CD4-positive, CD25-positive, alpha-beta regulatory T cell (primary cell): ENCODE measurements at places on chromosomes 16 and 17. TPM values are rescaled to one million over a fixed set of nuclear protein-coding genes. Genes with fewer than 3 reads are reported as not detected.

DNA sequence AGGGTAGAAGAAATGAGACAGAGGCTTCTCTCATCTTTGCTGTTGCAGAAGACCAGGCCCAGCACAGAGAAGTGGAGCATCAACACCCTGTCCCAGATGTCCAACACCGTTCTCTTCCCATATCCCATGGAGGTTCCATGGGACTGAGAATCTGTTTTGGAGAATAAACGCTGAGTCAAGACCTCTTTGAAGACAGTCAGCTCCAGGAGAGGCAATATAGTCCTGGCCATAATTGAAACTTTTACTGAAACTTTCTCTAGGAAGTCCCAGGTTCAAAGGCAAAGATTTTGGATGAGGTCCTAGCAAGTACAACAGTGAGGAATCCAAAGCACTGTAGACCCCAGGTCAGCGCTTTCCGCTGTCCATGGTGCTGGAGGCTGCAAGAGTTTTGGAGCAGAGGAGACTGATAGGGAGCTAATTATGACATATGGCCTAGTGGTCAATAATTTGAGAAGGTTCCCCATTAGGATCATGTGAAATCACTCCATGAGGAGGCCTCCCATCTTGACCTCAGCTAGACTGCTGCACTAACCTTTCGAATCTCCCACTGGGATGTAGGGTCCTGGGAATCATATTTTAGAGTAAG, 36.0 kb downstream of the OSBPL7 start:
- DNase-seq, result peak; percentile 9

DNA sequence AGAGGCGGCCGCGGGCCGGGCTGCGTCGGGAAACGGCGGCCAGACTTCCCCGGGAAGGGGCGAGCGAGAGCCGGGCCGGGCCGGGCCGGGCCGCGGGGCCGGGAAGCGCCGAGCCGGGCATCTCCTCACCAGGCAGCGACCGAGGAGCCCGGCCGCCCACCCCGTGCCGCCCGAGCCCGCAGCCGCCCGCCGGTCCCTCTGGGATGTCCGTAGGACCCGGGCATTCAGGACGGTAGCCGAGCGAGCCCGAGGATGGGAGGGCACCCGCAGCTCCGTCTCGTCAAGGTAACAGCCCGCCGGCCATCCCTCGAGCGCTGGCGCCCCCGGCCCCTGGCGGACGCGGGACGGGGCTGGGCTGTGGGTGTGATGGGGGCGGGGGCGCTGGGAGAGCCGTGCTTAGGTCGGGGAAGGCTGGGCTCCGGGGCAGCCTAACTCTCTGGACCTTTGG, at the start of gene CRHR1:
Gene CRHR1 (plus strand): TSS at position 28 of the 448 bp plus-strand sequence. CDS start 225 bp downstream, at position 253.
- DNase-seq, result no peak

- DNase-seq, result peak; percentile 47
These were observed 8.5 kb downstream of the TXNDC11 start for GRCh38 chr16:11734025-11734652.

The HAP1 gene
- 2.1 TPM for total RNA-seq

The TPSG1 gene
- total RNA-seq, result not detected

GRCh38 chr16:25073854-25074253, 37.7 kb upstream of the LCMT1 start:
- DNase-seq, result no peak

DNA sequence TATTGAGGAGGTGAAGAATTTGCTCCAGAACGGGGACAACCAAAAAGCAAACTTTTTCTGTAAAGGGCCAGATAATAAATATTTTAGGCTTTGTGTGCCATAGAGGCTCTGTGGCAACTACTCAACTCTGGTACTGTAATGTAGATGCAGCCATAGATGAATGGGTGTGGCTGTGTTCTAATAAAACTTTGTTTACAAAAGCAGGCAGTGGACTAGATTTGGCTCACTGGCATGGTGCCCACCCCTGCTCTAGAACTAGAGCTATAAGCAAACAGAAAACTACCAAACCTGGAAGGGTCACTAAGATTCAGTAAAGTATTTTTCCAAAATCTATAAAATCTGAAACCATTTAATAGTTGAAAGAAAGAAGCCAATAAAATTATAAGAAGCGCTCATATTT, 24.6 kb upstream of the SMURF2 start:
- DNase-seq, result no peak

GRCh38 chr16:75059411-75059810, 57.2 kb downstream of the LDHD start:
- no peak for DNase-seq

- no peak for DNase-seq
These were observed 580 bp downstream of the RANGRF start for GRCh38 chr17:8289103-8289397.

The KRT12 gene
- total RNA-seq, result not detected

GRCh38 chr16:69105501-69106361, at the start of gene HAS3:
HAS3 (plus strand) TSS chr16:69105653; CDS start chr16:69109396, 3,743 bp downstream.
- DNase-seq, result no peak

DNA sequence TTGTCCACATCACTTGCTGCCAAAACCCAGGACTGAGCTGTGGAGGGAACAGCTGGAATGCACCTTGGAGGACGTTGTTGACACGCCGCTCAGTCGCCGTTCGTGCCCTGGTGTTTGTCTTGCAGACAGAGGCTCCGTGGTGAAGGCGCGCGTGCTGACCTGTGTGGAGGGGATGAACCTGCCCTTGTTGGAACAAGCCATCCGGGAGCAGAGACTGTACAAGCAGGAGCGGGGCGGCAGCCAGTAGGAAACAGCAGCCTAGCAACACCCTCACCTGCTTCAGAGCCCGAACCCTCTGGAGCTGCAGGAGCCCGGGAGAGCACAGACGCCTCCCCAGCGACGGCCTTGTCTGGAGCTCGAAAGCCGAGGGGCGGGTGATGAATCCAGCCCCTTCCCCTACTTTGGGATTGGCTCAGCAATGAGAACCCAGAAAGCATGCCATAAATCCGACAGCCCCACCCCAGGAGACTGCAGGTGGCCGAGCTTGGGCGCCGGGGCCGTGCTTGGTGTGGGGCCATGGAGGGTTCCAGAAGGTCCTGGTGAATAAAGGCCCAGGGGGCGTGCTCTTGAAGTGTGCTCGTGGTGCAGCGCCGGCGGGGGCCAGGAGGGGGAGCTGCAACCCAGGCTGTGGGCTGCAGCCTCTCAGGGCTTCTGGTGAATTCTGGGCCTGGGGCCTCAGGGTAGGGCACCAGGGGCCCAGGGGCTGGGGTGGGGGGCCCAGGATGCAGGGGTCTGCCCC, 470 bp upstream of the CDK3 start:
- peak; percentile 65 for DNase-seq

The EFCAB5 gene
- 2.1 TPM for total RNA-seq

- DNase-seq, result no peak
These were observed 20.4 kb downstream of the DUSP14 start for GRCh38 chr17:37510056-37510455.
